ENCODE measurements at places on chromosomes 12 and 14.
A peak's percentile ranks its signal among the peaks of the same experiment; 100 is the strongest.

DNA sequence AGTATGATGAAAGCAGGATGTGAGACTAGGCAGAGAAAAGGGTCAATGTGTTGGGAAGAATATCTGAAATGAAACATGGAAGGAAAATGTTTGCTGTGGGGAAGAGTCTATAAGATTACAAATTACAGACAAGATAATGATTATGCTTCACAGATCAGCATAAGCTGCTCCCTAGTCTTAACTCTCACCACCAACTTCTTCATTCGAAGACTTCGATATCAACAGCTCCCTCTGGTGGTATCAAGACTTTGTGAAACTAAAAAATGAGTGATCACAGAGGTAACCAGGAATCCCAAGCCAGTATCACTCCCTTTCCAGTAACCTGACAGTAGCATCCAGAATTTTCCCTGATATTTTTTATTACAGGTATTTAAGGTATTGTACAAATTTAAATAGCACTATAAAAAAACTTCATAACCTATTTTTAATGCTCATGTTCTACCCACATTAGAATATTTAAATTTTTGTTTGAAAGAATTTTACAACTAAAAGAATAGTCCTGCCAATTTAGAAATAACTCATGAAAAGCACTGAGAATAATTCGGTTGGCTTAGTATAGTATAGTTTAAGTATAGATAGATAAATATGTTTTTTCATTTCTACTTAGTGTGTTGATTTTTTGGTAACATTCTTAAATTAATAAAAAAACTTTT is 84.4 kb downstream of the C2CD5 start:
- peak; percentile 26 for DNase-seq

GRCh38 chr12:62103748-62104147 is 156.5 kb upstream of the USP15 start:
- no peak for DNase-seq

DNA sequence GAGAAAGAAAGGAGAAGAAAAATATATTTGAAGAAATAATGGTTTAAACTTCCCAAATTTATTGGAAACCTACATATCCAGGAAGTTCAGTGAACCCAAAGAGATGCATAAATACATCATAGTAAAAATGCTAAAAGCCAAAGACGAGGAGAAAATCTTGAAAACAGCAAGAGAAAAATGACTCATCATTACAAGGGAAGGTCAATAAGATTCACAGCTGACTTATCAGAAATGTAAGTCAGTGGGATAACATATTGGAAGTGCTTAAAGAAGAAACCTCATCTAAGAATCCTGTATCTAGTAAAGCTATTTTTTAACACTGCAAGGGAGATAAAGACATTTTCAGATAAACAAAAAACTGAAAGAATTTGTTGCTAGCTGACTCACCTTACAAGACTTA is 19.9 kb downstream of the RIC8B start:
- no peak for DNase-seq

GRCh38 chr12:130286041-130286440 is 51.6 kb upstream of the PIWIL1 start:
- peak; percentile 19 for DNase-seq

DNA sequence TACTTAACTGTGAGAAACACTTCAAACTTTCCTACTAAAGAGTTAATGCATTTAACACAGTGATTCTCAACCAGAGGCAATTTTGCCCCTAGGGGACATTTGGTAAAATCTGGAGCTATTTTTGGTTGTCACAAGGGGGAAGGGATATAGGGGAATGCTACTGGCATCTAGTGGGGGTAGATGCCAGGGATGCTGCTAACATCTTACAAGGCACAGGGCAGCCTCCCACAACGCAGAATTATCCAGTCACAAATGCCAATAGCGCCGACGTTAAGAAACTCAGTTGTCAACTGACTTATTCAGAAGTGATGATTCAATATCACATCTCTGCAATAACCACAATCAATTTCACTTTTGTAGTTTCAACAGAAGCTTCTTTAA is 2.0 kb downstream of the EEA1 start:
- DNase-seq: peak; percentile 28

DNA sequence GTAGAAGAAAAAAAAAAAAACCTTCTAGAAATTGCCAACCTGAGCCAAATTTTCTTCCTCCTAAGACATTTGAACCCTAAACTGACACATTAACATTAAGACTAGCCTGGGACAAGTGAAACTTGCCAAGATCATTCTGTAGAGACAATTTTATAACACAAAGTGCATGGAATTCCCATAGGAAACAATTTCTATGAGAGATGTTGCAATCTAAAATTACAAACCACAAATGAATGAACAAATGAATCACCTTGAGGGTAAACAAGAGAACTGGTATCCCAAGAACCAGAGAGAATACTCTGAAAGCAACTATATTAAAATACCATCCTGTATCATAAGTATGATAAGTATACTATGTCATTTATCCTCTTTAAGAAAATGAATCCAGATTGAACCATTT is 165.3 kb downstream of the DICER1 start:
- DNase-seq: no peak

DNA sequence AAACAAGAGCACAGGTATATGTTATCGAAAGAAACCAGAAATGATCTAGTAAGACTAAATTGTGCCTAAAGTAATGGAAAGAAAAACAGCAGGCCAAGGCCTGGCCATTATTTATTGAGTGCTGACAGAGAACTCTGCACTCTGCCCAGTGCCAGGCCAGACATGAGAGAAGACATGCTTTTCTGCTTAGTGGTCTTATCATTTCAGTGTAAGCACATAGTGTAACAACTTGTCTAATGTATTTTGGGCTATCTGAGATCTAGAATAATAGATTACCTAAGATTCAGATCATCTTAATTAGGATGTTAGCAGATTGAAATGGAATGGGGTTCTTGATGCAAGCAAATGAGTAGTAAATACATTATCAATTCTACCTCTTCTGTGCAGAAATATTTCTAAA is 278.3 kb downstream of the AKAP6 start:
- no peak for DNase-seq

DNA sequence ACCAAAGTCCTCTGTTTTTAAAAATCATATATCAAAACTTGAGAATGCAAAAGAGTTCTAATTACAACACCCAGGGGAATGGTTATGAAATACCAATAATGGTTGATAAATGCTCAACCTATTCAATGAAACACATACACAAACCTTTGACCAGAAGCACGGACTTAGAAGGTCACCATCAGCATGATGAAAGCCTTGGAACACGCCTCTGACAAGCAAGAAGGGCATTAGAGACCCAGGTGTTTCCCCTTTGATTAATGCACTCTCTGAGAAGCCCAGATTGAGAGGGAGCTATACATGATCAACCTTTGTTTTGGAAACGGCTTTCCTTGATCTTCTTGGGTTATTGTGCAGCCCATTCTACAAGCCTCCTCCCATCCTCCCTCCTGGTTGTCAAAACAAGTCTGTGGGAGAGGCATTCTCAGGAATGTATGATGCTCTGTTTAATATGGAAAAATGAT is 69.0 kb downstream of the ZFP36L1 start:
- DNase-seq: no peak
